Kidney (tissue), 22 donors: ENCODE measurements at places on chromosomes 7 and 10. TPM values are rescaled to one million over a fixed set of nuclear protein-coding genes. Genes with fewer than 3 reads are reported as not detected.

DNA sequence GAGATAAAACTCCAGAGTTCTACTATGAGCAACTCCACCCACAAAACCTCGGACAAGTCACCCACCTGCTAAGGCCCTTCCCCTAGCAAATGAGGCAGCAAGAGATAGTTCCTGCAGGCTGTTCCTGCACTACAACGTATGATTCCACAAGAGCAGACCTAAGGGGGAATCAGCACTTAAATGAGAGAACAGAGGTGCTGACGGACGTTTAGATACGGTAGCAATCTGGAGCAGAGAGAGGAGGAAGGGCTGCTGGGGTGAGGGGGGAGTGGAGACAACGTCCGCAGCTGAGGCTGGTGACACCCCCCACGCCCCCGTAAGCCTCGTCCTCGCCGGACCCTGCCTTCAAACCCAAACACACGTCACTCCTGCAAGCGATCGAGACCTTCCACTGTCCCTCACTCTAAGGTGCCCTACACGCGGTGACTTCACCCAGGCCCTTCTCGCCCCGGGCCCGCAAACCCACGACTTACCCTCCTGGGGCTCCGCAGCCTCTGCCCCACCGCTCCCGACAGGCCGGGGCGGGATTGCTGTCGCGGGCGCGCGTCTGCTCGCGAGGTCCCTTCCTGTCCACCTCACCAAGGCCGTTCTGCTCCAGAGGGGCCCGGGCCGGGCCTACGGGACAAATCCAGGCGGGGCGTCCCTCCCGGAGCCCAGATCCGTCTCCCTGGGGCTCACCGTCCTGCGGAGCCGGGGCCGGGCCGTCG is 635 bp downstream of the ZNF12 start:
- DNase-seq: peak; percentile 77

- DNase-seq: peak; percentile 33
Measured at GRCh38 chr10:42979721-42980467, 97.0 kb upstream of the RET start.

GRCh38 chr7:29587195-29587808 is 23.7 kb downstream of the PRR15 start:
- DNase-seq: no peak

The SFXN4 gene
- 59.7 TPM for polyA plus RNA-seq

DNA sequence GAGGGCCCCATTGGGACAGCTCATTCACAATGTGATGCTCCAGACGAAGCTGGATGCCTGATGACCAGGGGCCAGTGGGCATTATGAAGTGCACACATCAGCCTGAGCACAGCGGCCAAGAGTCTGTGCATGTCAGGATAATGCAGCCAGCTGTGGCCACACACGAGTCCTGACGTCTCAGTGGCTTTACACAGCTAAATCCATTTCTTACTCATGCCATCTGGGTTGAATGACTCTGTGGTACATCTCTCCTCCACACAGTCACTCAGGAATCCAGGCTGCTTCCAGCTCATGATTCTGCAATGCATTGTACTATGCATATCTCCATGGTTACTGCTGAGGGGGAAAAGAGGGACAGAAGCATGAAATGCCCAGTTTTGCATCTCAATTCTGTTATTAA is 123.6 kb downstream of the PRLHR start:
- no peak for DNase-seq

- peak; percentile 3 for DNase-seq
Measured at GRCh38 chr7:86558680-86559501, 84.8 kb upstream of the GRM3 start.

GRCh38 chr7:83502636-83503035 is 146.3 kb downstream of the SEMA3E start:
- DNase-seq: no peak

DNA sequence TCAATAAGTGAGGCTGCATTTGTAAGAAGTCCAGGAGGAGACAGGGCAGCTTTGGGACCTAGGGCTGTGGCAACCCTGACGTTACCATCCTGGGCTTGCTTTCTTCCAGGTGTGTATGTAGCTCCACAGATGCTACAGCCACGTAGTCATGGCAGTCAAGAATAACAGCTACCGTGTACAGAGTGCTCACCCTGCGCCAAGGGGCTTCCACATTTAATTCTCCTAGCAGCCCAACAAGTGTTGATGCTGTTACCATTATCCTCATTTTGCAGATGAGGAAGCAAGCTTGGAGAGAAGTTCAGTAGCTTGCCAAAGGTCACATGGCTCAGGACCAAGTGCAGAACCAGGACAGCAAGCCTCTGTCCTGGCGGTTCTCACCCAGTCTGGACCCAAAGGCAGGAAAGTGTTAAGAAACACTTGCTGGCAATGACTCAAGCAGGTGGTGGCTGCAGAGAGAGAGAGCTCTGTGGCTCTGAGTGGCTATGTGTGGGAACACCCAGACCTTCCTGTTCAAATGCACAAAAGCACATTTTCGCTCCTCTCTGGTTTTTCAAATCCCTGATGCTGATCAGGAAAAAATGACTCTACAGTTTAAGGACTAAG is 89.8 kb downstream of the CREM start:
- DNase-seq: no peak

GRCh38 chr7:72343991-72344390 is 68.1 kb downstream of the CALN1 start:
- DNase-seq: no peak

DNA sequence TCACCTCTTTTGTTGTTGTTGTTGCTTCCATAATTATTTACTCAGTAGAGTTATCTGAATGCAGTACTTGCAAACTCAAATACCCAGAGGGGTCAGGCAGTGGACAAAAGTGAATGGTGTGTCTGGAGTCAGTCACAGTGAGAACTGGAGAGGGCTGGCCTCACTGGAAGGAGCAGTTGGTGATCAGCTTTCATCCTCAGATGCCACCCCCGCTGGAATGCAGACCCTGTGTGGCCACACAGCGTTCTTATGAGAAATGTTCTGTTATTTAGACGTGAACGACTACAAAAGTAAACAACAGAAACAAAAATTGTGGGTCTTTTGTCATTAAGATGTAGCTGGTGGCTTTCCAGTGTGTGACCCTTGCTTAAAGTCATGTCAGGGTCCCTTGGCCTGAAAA is 29.6 kb upstream of the VPS41 start:
- no peak for DNase-seq

DNA sequence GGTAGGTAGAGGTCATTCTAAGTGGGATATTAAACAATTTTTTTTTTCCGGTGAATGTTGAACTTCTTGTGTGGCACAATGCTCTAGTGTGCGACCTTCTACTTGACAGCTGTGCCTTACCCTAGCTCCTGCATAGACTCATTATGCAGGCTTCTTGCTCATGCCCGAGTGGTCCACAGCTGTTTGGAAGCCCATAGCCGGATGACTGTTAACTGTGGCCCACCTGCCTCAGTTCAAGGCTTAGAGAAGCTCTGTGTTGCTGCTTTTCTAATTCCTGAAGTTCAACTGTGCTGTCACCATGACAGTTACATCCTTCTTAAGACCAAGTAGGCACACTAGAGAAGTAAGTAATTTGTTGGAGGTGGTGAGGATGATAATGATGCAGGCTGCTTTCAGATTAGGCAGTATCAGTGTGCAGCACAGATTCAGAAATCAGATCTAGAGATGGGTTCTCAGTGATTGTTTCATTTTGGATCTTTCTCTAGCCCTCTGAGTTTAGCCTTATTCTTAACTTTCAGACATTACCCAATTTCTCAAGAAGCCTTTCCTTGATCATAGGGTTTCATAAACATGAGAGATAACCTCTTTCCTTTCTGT is 278.4 kb downstream of the PHF14 start:
- DNase-seq: no peak

- no peak for DNase-seq
Measured at GRCh38 chr10:8327140-8327423, 272.6 kb downstream of the GATA3 start.

The SVIL gene
- polyA plus RNA-seq: 7.4 TPM

The DPYSL4 gene
- polyA plus RNA-seq: not detected
